Stimulated activated CD8-positive, alpha-beta memory T cell treated with anti-CD3 and anti-CD28 coated beads, Interleukin-4, amount 100 ng/mL, for 48 hours (primary cell): ENCODE measurements at places on chromosomes 3 and 15.

DNA sequence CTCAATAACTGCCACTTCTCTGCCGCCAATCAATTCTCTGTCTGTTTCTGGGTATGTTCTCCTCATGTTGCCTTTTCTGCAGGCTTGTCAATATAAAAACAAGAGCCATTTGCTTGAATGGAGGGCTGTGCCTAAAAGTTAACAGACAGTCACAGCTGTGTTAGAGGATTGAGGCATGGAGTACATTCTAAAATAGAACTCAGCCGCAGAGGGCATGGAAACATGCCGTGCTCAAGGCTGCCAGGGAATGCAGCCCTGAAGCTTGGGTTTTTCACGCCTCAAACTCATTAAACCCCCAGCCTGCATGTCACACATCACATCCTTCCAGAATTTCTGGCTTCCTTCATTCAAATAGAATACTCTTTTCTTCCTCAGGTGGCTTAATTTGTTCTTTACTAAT is 166.6 kb downstream of the TPRG1 start:
- DNase-seq: no peak

DNA sequence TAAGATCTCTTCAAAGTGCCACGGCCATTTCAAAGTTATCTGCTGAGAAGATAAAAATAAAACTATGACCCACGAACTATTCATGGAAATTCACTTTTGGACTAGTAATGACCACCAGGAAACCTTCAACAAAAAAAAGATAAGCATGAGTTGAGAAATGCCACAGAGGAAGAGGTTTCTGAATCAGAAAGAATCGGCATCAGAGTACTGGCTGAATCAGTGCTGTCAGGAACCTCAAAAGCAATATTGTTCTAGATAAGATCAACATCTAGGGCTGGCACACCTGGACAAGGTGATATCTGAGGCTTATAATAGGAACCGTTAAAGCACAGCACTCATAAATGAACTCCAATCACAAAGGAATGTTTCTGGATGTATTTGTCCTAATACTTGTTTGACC is 72.7 kb downstream of the PEAK1 start:
- DNase-seq: no peak

GRCh38 chr15:91529534-91529933 is 324.0 kb upstream of the SLCO3A1 start:
- DNase-seq: no peak

DNA sequence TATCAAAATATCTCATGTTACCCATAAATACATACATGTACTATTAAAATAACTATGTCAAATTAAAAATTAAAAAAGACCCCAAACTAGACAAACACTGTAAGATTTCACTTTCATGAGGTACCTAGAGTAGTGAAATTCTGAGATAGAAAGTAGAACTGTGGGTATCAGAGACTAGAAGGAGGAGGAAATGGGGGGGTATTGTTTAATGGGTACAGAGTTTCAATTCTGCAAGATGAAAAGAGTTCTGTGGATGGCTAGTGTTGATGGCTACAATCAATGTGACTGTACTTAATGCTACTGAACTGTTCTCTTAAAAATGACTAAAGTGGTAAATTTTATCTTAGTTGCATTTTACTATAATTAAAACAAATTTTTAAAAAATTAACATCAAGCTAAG is 36.6 kb downstream of the RFX7 start:
- DNase-seq: no peak

DNA sequence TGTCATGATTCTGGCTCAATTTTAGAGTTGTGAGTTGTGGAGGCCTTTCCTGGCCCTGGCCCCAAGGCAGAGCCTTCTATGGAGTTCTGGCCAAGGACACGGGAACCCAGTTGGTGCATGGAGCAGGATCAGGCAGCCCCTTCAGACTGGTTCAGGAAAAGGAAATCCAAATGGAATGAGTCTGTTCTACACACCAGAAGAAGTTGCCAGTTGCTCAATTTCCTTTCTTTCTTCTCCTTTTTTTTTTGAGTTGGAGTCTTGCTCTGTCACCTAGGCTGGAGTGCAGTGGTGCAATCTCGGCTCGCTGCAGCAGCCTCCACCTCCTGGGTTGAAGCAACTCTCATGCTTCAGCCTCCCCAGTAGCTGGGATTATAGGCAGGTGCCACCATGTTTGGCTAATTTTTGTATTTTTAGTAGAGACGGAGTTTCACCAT is 28.9 kb upstream of the BHLHE40 start:
- no peak for DNase-seq

GRCh38 chr15:78290222-78290621 is 9.2 kb downstream of the SKIC8 start:
- DNase-seq: no peak

DNA sequence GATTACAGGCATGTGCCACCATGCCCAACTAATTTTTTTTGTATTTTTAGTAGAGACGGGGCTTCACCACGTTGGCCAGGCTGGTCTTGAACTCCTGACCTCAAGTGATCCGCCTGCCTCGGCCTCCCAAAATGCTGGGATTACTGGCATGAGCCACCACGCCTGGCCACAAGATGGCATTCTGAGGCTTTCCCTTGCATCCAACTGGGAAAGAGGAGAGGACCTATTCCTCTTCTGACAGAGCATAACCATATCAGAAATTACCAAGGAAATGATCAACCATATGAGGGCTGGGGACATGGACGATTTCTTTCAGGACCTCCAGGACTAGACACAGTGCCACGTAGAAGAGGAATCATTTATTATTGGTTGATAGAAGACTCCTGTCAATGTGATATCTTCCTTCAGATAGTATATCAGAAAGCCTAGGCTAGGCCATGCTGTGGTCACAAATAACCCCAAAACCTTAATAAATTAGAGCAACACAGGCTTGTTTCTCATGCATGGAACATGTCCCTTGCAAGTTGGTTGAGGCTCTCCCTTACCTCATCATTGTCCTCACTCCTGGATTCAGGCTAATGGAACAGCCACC is 372.3 kb upstream of the IL12A start:
- no peak for DNase-seq

DNA sequence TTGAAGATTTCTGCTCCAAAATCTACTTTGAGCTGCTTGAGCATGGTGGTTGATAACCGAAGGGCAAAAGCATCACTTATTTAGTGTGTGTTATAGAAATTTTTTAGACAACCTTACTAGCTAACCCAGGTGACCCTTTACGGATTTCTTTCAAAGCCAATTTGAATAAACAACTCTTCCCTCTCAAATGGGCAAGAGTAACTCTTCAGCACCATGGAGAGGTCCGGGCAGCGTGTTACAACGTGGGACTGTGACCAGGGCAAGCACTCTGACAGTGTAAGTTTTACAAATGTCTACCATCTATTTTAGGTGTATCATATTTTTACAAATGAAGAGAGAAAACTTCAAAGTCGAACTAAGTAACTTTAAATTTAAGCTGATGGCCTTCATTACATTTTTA is 471.8 kb downstream of the MFSD1 start:
- DNase-seq: peak; percentile 39

GRCh38 chr15:68080334-68080733 is 26.2 kb downstream of the PIAS1 start:
- DNase-seq: no peak

GRCh38 chr15:94338243-94338846 is 107.0 kb downstream of the MCTP2 start:
- DNase-seq: no peak
